ENCODE measurements at places on chromosomes 6 and 20.
A peak's percentile ranks its signal among the peaks of the same experiment; 100 is the strongest.

- no peak for DNase-seq
Observed at GRCh38 chr6:9484686-9485085, 930.2 kb downstream of the TFAP2A start.

GRCh38 chr6:100479179-100480035, 14.7 kb upstream of the SIM1 start:
- DNase-seq, result peak; percentile 13

DNA sequence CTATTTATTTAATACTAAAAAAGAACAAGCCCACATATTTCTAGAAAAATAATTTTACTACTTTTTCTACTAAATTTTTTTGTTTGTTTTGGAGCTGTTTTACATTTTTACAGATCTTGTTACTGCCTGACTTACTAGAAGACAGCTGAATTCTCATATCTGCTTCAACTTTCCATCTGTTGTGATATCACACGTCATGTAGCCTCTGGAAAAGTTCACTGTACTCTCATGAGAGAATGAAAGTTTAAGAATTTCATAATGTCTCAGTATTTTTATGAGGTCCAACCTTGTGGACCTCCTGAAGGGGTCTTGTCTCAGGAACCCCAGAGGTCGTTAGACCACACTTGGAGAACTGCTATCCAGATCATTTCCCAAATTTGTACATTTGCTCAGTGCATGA, 81.7 kb upstream of the MTHFD1L start:
- DNase-seq, result no peak

GRCh38 chr6:33490621-33491020, 36.2 kb downstream of the ZBTB9 start:
- no peak for DNase-seq

DNA sequence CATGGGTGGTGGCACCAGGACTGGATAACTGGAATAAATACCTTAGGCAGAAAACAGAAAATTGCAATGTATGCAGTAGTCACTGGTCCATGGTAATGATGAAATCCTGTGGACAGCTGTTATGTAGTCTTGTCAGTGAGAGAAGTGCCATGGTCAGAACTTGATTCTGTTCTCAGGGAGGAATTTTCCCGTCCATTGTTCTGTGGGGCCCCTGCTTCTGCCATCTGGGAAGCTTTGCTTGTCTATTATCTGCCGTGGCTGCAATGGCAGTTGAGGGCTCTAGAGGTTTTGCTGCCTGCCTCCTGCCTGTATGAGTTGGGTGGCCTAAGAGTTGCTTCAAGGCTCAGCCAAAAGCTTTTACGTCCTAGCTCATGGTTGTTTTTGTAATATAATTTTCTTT, 126.8 kb upstream of the SLC35B3 start:
- DNase-seq, result no peak

DNA sequence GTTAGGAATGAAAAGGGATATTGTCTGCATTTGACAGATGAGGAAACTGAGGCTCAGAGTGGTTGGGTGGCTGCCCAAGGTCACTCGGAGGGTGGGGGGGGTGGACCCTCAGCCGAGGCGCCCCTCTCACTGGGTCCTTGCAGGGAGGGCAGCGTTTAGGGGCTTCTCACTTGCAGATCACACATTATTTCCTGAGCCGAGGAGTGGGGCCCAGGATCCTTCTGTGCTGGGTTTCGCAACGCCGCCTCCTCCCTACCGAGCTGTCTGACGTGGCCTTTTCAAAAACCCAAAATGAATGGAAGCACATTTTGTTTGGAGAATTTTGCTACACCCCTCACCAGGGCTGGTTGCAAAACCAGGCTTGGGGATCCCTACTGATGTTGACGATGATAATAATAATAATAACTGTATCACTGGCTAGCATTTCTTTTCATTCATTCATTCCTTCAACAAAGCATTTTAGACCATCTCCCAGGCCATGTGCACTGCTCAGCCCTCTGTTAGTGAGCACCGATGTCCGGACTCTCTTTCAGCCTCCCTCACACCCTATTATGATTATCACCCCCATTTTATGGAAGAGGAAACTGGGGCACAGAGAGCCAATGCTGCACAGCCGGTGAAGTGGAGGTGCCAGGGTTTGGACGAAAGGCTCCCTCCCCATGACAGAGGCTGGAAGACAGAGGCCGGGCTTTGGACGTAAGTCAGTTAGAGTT, 5.2 kb downstream of the DLGAP4 start:
- no peak for DNase-seq

DNA sequence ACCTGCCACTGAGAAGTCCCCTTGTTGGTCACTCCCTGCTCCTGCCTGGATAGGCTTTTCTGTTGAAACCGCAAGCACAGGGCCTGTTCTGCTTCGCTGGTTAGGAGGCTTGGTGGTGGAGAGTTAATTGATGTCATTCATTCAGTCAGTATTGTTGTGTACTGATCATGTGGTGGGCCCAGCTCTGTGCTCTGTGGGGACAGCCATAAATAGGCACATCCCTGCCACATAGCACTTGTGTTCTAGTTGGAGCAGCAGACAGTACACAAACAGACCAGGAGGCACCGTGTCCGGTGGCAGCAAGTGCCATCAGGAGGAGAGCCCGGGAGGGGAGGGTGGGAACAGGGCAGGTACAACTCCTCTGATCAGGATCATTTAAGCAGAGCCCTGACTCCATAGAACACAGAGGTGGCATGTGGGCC, 155.2 kb upstream of the INSM1 start:
- peak; percentile 54 for DNase-seq

GRCh38 chr6:159469443-159469842, 223.6 kb downstream of the SOD2 start:
- no peak for DNase-seq

GRCh38 chr20:50196248-50196647, 5.6 kb downstream of the CEBPB start:
- no peak for DNase-seq

DNA sequence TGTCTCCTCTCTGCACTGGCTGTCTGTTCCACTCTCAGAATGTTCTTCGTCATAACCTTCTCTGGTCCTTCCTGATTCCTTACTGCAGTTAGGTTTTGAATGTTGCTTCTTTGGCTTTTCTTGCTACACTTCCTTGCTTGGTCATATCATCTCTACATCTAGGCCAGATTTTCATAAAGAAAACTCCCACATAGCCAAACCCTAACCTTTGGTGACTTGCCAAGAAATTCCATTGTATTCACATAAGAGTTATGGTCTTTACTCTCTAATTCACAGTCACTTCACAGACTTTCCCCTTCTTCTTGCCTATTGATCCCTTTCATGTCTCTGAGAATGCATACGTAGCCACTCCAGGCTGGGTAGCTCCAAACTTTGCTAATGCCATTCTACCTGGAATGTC, 41.9 kb upstream of the SIM1 start:
- no peak for DNase-seq

DNA sequence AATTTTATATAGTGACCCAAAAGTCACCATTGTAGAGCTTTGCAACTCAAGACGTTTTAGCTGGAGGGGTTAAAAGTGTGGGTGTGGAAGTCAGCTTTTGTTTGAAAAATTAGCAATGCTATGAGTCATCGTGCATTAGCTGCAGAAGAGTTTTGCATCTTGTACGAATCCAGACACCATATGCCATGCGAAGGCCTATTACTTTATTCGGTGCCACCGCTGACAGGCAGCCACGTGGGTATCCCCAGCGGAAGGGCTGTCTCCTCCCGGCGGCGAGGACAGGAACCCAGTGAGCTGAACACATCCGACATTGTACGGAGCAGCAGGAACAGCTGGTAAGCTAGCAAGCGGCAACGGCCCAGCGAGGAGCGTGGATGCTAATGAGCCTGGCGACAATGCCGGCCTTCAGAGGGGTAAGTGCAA, 84.4 kb downstream of the INSM1 start:
- peak; percentile 97 for DNase-seq

- DNase-seq, result no peak
Observed at GRCh38 chr6:10391299-10391630, 23.6 kb downstream of the TFAP2A start.

GRCh38 chr6:43842231-43842794, 72.3 kb downstream of the VEGFA start:
- no peak for DNase-seq

GRCh38 chr6:14231071-14231483, 113.5 kb downstream of the CD83 start:
- DNase-seq, result no peak

DNA sequence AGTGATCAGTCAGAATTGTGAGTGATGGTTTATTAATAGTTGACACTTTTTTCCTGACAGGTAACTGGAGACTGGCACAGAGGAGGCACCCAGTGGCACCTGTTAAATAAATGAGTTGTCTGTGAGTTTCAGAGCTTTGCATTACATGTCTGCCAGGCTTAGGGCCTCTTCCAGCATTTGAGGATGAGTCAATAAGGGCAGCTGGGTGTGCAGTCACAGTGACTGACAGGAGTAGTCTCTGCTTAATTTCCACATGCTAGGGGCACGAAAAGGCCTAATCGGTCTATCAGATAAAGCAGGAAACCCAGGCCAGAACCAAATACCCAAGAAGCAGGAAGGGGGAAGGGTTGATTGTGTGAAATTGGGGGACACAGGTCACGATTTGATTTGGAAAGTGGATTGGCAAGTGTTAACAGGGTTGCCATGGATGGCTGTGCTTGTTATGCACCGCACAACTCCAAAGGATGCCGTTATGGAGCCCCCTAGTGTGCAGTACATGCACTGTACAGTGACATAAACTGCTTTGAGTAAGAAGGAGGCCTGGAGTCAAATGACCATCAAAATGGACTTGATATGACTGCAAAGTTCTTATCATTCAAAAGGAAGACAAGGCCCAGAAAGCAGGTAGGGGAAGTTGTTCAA, 111.9 kb upstream of the GGTLC1 start:
- peak; percentile 25 for DNase-seq

- no peak for DNase-seq
Observed at GRCh38 chr20:43388268-43389002, 69.3 kb upstream of the SRSF6 start.

GRCh38 chr6:106512968-106513574, 116.2 kb downstream of the RTN4IP1 start:
- no peak for DNase-seq

GRCh38 chr20:43408848-43409576, 48.7 kb upstream of the SRSF6 start:
- DNase-seq, result peak; percentile 0

GRCh38 chr6:6740595-6740994, 152.1 kb downstream of the LY86 start:
- no peak for DNase-seq

DNA sequence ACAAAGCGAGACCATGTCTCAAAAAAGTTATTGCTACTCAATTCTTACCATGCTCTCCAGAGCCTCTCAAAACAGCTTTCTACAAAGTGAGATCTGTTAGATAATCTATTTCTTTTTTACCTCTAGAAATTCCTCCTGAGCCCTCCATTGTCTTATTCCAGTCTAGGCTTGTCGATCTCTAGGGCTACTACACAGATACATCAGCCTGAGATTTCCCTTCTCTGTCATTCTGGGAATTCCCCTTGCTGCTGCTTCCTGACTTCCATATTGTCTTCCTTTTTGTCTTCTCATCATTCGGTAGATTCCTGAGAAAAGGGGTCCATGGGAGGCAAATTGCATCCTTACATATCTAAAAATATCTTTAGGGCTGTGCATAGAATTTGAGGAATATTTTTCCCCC, 75.6 kb upstream of the GNRH2 start:
- no peak for DNase-seq

GRCh38 chr20:53698371-53698978, 104.8 kb upstream of the ZNF217 start:
- no peak for DNase-seq

DNA sequence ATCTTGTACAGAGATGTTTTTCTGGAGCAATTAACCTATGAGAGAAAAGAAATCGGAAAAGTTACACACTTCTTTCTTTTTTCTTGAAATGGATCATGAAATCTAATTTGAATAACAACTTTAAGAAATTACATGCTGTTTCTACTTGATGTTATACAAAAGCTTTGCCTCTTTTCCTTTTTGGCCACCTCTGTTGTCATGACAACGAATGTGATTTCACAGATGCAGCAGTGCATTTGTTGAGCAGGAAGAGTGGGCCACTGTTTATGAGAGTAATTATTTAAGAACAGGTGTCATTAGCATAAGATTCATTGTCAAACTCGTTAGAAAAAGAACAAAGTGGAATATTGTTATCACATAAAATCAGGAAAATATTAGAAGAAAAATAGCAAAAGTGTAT, 148.3 kb upstream of the IMPG1 start:
- DNase-seq, result no peak

- no peak for DNase-seq
Observed at GRCh38 chr6:109019911-109020310, 74.7 kb downstream of the SESN1 start.

DNA sequence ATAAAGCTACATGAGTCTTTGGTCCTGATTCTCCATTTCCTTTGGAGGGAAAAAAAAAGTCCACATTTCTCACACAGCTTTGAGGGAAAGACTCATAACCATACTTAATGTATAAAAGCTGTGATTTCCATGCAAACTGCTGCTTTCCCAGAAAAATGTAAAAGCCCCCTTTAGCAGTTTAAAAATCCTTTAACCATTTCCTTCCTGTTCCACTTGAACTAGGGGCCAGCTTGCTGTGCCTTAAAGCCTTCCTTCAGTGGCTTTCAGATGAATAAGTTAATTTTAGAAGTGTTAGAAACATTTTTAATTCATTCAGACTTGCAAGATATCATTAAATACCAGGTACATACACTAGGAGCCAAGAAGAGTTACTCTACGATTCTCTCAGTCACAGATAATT, 273.5 kb downstream of the PKHD1 start:
- DNase-seq, result no peak

- DNase-seq, result no peak
Observed at GRCh38 chr20:18543216-18543615, 24.0 kb upstream of the SMIM26 start.

- DNase-seq, result no peak
Observed at GRCh38 chr6:41811095-41811494, 23.6 kb downstream of the TOMM6 start.

- no peak for DNase-seq
Observed at GRCh38 chr6:47094241-47094925, 52.3 kb upstream of the ADGRF1 start.

GRCh38 chr20:37804584-37805566, 98.1 kb upstream of the VSTM2L start:
- DNase-seq, result no peak

GRCh38 chr20:58237318-58238132, 9.1 kb upstream of the ANKRD60 start:
- DNase-seq, result no peak

All from NCI-H1694 treated with DMSO at 0.1 percent for 48 hours (cell line).